ENCODE measurements at places on chromosomes 2 and 18.

- DNase-seq = no peak
Observed at GRCh38 chr2:170505631-170506275, 209.4 kb upstream of the SP5 start.

DNA sequence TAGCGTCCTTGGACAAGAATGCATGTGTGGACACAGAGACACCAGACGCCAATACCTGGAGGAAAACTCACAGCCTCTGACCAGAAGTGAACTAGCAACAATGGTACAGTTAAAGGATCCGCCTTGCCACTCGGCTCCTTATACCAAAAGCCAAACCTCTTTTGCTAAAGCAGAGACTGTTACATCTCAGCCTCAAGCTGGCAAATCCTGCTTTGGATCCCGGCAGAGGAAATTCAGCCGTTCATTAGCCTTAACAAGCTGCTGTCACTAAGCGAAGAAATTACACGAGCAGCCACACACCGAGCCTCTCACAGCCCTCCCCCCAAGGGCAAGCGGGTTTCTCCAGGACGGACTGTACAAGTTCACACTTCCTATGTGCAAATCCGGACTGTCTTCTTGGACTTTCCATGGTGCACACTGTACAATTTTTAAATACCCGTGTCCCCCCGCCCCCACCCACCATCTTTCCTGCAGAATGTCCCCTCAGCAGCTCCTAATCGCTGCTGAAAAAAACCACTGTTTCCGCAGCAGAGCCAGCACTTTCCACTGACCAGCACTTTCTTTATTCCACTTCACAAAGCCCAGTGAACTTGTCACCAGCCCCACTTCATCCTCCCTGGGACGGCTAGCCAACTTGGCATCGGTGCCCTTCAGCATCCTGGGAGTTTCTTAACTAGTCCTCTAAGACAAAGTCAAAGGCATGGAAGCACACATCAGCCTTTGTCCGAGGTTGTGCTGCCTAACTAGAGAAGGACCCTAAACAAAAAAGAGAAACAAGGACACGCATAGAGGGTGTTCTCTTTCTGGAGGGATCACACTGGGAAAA is 1.5 kb downstream of the KLF7 start:
- peak; percentile 61 for DNase-seq

DNA sequence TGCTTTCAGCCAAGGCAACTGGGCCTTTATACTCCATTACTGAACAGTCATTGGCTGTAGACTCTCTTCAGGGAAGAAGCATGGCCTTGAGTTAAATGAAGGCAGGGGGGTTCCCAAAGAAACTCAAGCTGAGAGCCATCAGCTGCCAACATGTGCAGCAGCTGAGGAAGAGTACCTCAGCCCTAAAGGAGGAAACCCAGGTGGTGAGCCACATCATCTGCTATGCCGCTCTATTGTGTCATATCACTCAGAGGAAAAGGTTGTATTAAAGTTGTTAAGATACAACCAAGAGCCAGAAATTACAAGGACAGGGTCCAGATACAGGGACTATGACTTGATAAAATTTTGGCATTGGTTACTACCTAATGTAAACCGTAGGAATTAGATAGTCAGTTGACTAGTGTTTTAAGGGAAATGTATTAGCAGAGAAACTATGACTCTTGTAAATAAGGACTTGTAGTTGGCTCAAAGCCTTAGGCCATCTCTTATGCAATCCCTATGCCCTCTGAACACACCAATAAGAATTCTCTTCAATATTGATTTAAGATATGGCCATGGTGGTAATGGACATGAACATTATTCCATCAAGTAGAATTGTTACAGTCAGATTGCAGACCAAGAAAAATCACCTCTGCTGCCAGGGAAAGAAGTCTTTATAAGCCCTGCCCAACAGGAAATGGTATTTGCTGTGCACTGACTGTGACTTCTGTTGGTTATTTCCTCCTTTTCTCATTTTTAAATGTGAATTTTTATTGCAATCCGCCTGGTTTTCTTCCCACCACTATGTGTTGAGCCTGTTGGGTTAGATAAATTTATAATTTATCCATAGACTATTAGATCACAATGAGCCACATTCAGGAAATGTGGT is 9.2 kb upstream of the LRPPRC start:
- no peak for DNase-seq

DNA sequence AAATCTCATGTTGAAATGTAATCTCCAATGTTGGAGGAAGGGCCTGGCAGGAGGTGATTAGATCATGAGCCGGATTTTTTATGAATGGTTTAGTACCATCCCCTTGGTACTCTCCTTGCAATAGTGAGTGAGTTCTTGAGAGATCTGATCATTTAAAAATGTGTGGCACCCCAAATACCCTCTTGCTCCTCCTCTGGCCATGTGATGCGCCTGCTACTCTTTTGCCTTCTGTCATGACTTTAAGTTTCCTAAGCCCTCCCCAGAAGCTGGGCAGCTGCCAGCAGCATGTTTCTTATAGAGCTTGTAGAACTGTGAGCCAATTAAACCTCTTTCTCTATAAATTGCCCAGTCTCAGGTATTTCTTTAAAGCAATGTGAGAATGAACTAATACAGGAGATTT is 72.6 kb upstream of the FIGN start:
- DNase-seq = no peak

DNA sequence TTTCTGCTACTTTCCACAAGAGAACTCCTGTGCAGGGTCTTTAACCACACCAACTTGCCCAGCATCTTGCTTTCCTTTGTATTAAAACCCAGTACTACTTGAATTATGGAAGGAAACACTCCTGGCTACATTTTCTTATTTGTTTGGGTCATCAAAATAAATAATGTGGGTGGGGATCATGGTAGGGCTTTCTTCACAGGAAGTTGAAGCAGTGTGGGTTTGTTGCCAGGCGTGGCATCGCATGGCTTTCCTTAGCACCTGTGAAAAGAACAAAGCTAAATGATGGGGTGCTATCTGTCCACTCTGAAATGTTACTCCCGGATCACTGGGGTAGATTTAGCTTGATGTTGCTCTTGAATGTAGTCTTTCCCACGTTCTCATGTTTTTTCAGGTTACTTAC is 18.7 kb downstream of the ARHGAP25 start:
- no peak for DNase-seq

GRCh38 chr2:168552450-168552856 is 96.4 kb downstream of the CERS6 start:
- DNase-seq = no peak

GRCh38 chr2:240704651-240705050 is 13.0 kb downstream of the AQP12A start:
- DNase-seq = no peak

DNA sequence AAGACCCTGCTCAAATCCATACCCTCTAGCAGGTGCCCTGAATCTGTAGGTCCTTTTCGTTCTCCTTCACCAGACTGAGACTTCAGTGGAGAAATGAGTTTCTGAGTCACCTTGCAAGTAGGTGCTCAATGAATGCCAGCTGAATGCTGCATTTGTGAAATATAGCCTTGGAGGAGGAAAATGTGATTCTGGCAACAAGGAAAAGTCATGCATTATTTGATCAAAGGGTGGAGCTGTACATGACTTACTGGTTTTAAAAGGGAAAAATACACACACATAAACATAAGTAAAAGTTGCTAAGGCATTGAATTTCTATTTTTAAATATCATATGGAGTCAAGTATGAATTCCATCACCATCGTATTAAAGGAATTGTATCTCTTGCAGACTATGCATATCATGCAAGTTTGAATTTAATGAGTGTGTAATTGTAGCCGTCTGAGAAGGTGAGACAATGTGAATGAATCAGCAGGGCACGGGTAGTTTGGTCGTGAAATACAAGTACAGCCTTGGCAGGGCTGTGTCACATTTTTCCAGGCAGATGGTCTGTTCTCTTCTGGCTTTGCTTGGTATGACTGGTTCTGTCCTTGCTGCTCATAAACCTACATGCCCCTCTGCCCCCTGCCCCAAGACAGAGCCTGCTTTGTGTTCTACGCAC is 160.8 kb downstream of the COL6A3 start:
- DNase-seq = no peak

DNA sequence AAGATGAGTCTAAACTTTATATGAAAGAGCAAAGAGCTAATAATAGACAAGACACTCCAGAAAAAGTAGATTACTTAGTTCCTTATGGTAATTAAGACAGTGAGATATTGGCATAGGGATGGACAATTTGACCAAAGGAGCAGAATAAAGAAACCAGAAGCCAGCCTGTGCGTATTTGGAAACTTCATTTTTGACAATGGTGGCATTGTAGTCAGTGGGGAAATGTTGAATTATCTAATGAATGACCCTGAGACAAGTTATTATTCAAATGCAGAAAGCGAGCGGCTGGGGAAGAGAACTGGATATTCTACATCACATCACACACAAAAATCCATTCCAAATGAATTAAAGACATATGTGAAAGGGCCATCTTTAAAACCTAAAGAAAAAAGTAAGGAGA is 144.3 kb downstream of the DTNB start:
- no peak for DNase-seq

DNA sequence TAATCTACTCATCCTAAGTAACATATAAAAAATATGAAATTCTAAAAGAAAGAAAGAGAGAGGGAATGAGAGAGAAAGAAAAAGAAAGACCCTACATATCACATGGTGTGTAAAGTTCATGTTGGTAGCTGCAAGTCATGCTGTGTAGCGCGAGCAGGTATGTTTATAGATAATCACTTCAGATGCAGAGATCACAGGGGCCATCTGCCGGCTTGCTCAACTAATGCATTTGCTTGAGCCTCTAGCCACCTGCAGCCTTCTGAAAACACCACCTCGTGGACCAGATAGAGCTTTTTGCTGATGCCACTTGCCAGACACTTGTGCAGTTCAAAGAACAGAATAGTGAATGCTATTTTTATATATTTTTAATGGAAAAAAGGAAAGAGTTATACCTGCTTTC is 37.6 kb downstream of the CDH7 start:
- peak; percentile 66 for DNase-seq

DNA sequence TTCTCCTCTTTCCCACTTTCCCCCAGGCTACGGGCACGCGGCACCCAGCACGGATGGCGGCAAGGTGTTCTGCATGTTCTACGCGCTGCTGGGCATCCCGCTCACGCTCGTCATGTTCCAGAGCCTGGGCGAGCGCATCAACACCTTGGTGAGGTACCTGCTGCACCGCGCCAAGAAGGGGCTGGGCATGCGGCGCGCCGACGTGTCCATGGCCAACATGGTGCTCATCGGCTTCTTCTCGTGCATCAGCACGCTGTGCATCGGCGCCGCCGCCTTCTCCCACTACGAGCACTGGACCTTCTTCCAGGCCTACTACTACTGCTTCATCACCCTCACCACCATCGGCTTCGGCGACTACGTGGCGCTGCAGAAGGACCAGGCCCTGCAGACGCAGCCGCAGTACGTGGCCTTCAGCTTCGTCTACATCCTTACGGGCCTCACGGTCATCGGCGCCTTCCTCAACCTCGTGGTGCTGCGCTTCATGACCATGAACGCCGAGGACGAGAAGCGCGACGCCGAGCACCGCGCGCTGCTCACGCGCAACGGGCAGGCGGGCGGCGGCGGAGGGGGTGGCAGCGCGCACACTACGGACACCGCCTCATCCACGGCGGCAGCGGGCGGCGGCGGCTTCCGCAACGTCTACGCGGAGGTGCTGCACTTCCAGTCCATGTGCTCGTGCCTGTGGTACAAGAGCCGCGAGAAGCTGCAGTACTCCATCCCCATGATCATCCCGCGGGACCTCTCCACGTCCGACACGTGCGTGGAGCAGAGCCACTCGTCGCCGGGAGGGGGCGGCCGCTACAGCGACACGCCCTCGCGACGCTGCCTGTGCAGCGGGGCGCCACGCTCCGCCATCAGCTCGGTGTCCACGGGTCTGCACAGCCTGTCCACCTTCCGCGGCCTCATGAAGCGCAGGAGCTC is 35.4 kb downstream of the KCNK3 start:
- DNase-seq = no peak

DNA sequence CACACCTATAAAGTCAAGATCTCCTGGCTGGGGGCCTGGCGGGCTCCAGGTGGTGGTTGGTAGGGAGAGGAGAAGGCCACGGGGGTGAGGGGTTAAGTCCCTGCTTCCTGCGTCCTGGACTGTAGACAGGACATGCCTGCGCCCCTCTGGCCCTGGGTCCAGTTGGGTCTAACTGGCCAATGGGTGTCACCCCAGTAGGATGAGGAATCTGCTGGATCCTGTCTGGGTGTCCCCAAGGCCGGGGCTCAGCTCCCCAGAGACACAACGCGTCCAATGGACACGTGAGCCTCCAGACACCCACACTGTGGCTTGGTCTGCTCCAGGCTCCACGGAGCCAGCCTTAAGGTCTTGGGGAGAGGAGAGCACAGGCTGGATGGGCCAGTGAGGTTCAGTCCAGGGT is 19.6 kb downstream of the AQP12A start:
- DNase-seq = no peak
